ENCODE measurements at places on chromosomes 5 and 9.

- DNase-seq = no peak
Measured at GRCh38 chr9:126151031-126151685, 175.5 kb upstream of the MVB12B start.

- no peak for DNase-seq
Measured at GRCh38 chr9:86282979-86283535, 719 bp upstream of the ISCA1 start.

DNA sequence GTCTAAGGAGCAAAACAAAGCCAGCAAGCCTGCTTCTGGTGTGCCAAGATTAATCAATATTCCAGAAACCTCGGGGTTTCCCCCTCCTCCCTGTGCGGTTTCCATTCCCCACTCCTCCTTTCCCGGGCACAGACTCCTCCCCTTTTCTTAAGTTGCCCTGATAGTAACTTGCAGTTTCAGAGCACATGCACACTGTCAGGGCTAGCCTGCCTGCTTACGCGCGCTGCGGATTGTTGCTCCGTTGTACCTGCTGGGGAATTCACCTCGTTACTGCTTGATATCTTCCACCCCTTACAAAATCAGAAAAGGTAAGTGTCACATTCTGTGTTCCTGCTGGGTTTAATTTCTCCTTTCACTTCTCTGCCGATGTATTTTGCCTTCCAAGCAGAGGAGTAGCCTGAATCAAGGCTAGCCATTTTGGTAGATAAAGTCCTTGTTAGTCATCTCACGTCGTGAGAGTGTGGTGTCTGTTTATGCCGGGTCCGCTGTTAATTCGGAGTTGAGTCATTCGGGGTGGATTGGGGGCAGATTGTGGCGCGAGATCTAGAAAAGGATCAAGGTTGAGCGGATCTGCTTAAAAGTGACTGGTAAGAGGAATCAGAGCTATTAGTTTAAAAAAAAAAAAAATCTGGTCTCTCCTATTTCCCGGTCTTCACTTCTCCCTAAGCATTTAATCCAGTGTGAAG, at the start of gene SLC1A3:
Gene SLC1A3 (plus strand): TSS at position 179 of the 686 bp plus-strand sequence. CDS start 1,818 bp downstream, outside the sequence.
- peak; percentile 70 for DNase-seq

GRCh38 chr9:99197124-99197630, 24.6 kb downstream of the ALG2 start:
- no peak for DNase-seq

GRCh38 chr9:93326056-93326455, 125.4 kb upstream of the FAM120A start:
- DNase-seq = no peak

DNA sequence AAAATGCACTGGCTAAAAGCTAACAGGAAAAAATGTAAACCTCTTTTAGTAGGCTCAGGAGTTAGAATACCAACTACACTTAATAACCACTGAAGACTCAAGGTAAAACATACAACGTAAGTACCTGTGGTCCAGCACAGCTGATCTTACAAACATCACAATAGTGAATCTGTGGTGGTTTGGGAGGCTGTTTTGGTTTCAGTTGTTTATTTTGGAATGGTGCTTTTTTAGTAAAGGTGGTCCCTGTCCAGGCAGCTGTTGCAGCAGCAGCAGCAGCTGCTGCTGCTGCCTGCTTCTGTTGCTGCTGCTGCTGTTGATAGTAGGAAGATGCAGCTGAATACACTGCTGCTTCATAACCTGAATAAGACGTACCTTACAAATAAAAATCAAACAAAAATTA, 37.9 kb downstream of the ZFR start:
- DNase-seq = no peak

DNA sequence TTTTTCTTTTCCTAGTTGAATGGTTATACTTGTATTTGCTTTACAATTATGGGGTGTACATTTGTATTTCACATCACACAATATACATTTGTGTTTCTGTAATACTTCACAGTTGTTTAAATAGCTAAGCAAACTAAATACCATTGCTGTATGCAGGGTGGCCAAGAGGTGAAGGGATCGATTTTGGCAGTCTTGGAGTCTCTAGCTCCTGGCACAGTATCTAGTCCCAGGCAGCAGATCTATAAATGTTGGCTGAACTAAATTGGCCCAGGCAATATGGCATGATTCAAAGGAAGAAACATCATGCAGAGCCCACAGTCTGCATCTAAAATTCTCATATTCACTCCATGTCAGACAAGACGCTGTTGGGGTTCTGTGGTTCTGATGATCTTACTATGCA, 110.1 kb upstream of the GPBP1 start:
- DNase-seq = no peak

DNA sequence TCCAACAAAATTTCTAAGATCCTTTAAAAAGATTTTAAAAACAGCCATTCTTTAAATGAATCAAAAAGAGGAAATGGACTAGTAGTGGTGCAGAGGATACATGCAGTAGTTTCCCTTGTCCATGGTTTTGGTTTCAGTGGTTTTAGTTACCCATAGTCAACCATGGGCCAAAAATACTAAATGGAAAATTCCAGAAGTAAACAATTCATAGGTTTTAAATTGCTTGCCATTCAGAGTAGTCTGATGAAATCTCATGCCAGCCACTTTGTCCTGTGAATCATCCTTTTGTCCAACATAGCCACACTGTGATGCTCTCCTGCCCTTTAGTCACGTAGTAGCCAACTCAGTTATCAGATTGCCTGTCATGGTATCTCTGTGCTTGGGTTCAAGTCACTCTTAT, 286.1 kb downstream of the ANXA1 start:
- DNase-seq = no peak

DNA sequence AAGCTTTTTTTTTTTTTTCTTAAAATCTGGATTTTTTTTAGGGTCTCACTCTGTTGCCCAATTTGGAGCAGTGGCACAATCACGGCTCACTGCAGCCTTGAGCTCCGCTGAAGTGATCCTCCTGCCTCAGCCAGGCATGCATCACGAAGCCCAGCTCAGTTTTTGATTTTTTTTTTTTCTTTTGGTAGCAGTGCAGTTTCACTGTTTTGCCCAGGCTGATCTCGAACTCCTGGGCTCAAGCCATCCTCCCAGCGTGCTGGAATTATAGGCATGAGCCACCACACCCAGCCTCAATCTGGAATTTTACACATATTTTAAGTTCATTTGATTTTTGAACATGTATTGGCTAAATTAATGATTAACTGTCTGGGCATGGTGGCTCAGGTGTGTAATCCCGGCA, 36.3 kb downstream of the TRIO start:
- DNase-seq = no peak

DNA sequence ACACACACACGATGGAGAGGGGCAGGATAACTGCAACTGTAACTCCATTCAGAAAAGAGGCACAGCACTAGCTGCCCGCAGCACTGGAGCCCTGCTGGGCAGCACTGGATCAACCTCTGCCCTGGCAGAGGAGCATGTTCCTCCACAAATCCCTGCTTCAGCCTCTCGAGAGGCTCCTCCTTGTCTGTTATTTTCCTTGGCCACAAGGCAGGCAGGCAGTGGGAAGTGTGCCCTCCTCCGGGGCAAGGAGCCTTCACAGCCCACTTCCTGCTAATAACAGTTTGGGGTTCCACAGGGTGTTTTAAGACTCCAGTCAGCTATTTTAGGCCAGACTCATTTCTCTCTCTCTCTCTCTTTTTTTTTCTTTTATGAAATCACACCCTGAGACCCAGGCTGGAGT, 11.8 kb downstream of the FXN start:
- DNase-seq = no peak

GRCh38 chr5:17727098-17727497, 92.8 kb downstream of the TAF11L14 start:
- DNase-seq = no peak

DNA sequence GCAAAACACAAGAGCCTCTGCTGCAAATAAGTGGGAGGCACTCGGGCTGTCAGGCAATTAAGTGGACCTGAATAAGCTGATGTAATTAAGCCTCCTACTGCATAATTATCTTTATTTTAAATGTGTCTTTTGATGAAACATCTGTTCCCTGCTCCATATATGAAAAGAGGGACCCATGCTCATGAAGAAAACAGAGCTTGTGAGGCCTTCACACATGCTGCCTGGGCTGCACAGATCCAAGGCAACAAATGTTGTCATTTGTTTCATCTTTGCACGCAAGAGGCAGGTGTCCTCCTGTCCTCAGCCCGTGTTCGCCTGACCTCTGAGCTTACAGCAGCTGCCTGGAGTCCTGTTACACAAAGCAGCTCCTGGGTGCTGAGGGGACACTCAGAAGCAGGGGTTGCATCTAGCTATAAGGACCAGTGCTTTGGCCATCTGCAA, 381.1 kb downstream of the ZNF608 start:
- DNase-seq = no peak

DNA sequence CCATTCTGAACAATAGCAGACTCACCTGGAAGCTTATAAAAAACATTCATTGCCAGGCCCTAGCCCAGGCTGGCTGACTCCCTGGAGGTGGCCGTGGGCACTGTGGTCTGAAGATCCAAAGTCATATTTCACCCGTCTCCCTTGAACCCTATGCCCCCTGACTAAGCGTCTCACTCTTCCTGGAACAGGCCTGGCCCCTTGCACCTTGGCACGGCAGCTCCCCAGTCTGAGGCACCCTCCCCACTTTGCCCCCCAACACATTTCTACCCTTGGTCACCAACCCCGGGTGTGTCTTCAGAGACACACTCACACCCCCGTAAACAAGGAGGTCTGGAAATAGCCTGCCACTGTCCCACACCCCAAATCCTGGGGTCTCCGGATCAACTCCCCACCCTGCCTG, 68.6 kb upstream of the LMX1B start:
- DNase-seq = no peak

DNA sequence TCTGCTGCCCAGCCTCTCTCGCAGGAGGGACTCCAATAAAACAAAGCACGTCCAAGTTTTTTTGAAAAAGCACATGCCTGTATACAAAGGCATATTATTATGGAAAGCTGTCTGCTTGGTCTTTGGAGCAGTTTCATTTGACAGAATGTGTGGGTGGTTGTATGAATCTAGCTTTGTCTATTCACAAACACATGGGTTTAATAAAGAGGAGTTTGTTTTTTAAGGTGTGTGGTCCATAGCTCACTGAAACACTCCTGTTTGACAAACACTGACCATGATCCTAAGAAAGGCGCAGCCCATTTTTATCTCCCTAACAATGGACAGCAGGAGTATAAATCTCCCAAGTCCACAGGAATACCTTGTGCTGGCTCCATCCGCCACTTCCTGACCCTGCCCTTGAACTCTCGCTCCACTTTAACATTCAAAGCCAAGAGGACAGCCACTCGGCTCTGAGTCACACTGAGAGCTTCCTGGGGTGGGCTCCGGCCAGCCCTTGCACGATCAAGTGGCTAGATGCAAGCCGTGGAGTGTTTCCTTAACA, 371.9 kb downstream of the EBF1 start:
- DNase-seq = peak; percentile 32

DNA sequence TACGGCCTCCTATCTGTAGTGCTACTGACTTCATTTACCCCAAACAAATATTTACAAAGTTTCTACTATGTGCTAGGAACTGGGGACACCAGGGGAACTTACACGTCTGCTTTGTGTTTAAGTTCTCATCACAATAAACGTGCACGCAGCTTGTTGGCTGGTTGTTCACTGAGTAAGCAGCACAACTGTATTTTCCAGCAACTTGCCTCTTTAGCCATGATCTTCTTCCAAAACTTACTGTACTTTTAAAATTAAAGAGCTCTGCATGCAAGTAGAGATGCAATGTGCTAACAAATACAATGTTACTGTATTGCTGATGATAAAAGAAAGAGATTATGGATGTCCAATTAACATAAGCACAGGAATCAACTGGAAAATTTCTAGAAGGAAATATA, 62.8 kb downstream of the RAPGEF1 start:
- DNase-seq = no peak

- DNase-seq = no peak
Measured at GRCh38 chr9:128937310-128938165, 9.9 kb downstream of the DOLK start.

GRCh38 chr9:125172031-125172755, 17.4 kb downstream of the PPP6C start:
- no peak for DNase-seq

DNA sequence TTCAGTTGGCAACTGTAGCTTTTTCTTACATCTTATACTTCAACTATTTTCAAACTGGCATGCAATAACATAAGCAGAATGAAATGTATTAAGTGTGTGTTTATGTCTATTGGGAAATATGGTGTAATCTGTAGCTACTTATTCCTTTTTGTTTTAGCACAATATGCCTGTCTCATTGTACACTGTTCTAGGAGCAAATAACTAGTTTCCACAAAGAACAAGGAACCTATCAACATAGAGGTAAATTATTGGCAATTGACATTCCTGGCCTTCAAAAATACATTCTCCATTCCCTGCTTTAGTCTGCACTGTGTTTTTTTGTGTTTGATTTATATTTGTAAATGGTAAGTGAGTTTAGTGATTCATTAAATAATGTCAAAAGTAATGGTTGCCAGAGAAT, 75.7 kb downstream of the FBXL7 start:
- DNase-seq = no peak

DNA sequence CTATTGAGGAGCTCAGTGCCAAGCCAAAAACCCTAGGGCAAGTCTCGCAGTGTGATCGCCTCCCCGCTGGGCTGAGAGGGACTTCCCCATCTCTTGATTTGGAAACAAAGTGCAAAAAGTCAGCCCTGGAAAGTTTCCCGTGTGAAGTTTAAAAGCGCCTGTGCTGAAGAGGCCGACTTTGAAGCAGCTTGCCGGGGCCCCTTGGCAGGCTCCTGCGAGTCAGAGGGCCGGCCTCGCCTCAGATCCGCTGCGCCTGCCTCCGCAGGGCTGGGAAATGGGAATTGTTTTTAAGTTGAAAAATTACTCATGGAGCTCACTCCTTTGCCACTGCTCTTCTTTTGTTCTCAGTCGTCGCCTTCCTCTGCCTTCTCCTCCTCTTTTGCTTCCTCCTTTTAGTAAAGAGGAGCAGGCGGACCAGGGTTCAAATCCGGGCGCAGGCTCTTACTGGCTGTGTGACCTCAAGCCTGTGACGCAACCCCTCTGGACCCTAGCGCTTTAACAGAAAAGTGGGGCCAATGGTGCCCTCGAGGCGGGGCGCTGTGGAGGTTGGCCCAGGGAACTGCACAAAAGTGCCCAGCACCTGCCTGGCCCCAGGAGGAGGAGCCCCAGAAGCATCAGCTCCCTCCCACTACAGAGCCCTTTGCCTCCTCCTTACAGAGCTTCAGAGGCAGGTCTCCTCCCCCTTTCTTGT, 14.7 kb upstream of the LHX2 start:
- no peak for DNase-seq

DNA sequence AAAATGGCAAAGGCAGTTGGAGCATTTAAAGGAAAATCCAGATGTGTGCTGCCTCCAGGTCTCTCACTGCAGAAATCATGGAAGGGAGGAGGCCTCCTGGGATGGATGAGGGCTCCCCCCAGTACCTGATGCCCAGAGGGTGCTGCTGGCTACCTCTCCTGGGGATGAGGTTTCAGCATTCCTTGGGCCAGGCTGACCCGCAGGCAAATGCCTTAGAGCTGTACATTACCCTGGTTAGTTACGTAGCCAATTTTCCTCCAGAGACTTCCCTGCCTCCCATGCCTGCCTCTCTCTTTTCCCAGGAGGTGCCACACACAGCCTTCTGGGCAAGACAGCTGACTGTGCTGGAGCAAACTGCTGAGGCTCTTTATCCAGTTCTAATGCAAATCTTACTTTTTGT, 65.3 kb downstream of the RGS3 start:
- no peak for DNase-seq

- DNase-seq = peak; percentile 50
Measured at GRCh38 chr9:12817702-12818101, 42.9 kb downstream of the LURAP1L start.

- no peak for DNase-seq
Measured at GRCh38 chr5:143376195-143376779, 27.2 kb downstream of the NR3C1 start.

- DNase-seq = no peak
Measured at GRCh38 chr5:180140571-180140970, 68.4 kb downstream of the RASGEF1C start.

- DNase-seq = no peak
Measured at GRCh38 chr9:3288686-3289085, 237.1 kb downstream of the RFX3 start.
